ENCODE measurements at places on chromosomes 5 and 9.

GRCh38 chr5:24365406-24365805 lies 279.4 kb downstream of the CDH10 start:
- no peak for DNase-seq

GRCh38 chr5:912280-913091 lies 19.8 kb downstream of the TRIP13 start:
- peak; percentile 89 for DNase-seq

- DNase-seq: no peak
These were observed 262.5 kb downstream of the ELAVL2 start for GRCh38 chr9:23563517-23563916.

GRCh38 chr9:137286975-137287383 lies 9.5 kb downstream of the TOR4A start:
- no peak for DNase-seq

- no peak for DNase-seq
These were observed 44.0 kb upstream of the SVEP1 start for GRCh38 chr9:110623462-110624025.

DNA sequence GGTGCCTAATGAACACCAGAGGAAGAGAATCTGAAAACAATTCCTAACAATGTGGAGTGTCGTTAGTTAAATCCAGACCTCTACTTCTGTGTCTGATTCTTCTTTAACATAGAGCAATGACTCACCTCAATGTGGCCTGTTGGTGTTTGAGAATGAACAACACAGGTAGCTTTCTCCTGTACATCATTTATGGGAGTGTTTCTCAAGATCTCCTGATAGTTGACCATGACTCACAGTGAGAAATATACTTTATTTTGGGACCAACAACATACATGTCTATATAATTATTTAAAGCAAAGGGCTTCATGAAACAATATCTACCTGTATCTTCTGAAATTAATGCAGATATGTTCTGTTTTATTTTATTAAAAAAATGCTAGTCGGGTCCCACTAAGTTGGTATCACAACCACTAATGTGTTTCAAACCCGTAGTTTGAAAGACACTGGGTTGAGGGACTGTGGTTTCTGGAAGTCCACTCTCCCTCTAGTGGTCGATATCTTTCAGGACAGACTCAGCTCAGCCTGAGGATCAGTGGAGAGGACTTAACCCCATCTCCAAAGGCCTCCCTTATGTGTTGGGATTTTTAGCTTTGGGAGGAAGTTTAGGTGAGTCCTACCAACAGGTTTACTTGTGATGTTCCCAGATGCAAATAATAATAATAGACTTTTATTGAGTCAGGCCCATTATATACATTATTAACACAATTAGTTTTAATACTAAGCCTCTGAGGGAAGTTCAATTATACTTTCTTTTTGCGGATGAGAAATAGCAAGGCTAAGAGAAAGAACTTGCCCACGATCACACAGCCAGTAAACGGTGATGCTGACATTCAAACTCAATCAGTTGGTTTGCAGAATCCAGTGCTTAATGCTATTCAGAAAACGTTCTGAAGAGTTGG lies 70.0 kb upstream of the KLF9 start:
- DNase-seq: no peak

DNA sequence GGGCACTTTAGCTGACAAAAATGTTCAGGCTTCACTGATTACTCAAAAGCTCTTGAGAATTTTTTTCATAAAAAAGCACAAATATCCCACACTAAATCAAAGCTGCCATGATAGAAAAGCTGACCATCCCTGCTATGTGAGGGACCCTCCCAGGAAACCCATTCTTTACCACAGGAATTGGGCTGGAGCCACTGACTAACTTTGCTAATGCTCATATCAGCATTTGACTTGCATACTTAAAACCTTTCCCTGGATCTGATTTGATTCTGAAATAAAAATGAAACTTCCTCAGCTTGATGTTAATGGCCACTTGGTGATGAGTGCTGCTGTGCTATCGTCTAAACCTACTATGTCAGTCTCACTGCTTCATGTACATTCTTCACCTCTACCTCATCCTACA lies 243.6 kb downstream of the PRELID2 start:
- no peak for DNase-seq

All from activated naive CD4-positive, alpha-beta T cell treated with Interleukin-2 at 50 U/mL for 16 hours (primary cell).